ENCODE measurements at places on chromosomes 12 and 14.

DNA sequence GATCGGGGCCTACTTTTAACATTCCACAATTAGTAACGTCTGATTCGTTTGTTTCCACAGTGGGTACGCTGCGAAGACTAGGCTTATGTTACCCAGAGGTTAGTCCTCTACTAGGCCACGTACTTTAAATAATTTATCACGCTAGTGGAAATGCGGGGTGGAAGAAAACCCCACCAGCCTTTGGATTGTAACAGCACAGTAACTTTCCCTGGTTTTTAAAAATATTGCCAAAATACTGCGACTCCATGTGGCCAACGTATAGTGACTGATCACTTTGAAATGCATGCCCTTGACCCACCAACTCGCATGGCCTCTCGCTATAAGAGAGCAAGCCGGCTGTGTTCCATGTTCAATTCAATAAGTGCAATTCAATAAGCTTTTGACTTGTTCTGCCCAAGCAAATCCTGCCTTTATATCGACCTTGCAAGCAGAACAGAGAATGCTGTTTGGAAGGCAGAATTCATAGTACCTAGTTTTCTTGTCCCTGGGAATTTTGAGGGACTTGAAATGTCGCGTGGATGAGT is 882 bp upstream of the GTF2A1 start:
- no peak for DNase-seq

DNA sequence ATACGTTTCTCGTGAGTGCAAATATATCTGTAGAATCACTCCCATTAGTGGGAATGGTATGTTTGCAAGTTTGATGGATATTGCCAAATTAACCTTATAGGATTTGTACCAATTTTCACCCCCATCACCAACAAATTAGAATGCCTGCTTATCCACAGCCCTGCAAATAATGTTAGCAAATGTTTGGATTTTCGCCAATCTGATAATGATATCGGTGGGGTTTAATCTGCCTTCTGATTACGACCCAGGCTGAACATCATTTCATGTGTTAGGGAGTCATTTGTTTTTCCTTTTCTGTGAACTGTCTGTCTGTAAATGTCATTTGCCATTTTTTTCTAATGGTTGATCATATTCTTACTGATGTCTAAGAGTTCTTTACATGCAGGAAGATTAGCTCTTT is 4.1 kb upstream of the DAZAP2 start:
- no peak for DNase-seq

DNA sequence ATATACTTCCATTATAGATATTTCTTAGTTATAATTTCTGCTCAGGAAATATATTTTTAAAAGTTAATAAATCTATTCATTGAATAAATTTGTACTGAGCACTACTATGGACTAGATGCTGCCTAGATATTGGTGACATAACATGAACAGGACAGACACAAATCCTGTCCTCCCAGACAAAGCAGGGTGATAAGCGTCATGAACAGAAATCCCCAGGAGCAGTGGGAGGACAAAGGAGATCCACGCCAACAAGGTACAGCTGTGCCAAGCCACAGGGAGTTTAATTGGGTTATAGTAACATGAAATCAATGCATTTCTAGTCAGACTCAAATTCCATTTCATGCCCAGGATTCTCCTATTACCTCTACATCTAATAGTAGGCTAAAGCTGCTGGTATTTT is 171.8 kb upstream of the CPNE8 start:
- DNase-seq = no peak

DNA sequence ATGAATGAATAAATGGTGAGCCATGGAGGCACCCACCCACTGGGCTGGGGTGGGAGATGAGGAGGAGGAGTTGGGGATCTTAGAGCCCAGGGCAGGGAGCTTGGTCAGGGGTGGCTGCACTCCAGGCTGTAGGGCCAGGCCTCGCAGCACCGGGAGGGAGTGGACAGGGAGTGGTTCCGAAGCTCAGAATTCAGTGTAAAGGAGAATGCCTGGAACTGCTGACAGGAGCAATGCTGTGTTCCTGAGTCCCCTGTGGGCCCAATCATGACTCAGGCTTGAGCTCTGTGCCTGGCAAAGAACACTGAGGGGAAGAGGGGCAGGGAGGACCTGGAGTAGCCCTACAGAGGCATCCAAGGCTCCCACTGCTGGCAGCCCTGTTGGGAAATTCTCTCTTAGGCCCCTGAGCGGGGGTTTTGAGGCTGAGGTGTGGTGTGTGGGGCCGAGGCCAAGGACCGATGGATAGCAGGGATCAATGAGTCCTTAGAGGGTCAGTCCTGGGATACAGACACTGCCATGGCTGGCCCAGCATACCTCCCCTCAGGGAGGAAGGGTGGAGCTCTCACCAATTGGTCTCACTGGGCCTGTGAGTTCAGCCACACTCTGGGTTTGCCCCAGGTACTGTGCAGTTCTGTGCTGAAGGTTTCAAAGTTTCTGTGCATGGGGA is 9.5 kb upstream of the RABGGTA start:
- peak; percentile 54 for DNase-seq

GRCh38 chr12:21695986-21696385 is 38.3 kb upstream of the LDHB start:
- DNase-seq = no peak

DNA sequence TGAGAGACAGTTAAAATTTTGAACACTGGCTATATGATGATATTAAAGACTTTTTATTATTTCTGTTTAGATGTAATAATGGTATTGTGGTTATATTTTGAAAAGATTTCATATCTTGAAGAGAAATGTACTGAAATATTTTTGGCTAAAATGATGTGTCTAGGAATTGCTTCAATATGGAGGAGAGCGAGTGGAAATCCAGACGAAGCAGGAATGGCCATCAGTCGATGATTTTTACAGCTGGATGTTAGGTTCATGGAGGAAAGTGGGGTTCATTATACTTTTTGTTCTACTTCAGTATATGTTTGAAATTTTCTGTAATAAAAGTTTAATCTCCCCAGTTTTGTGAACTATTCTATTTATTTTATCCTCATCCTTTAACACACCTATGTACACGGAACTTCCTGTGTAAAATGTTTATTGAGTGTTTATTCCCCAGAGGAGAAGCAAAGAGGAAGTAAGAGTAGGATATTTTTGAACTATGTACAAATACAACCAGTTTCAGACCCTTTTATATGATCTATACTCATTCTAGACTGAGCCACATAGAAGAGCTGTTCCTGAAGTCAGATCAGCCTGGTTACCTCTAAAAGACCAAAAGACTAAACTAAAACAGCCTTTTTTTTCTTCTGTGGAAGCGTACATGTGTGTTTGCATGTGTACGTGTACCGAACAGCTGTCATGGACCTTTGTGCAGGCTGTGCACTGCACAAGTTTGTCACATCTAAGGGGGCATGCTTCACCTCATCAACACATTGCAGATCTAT is 211.0 kb upstream of the NUDT4 start:
- no peak for DNase-seq

DNA sequence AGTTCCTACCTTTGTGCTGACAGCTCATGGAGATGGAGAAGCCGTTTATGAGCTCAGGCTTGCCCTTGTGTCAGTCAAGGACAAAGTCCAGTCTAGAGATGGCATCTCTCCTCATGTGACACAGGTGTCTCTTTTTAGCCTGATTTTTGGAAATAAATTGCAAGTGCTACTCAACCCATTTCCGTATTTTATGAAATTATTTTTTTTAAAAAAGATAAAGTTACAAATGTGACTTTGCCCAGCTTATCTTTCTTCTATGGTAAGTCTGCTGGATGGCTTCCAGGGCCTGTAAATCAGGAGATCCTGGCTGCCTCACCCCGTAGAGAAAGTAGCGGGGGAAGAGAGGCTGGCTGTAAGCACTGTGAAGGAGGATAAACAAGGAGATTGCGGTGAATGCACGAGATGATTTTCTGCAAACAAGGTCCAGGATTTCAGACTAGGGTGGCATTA is 169.7 kb downstream of the MYRFL start:
- no peak for DNase-seq

GRCh38 chr14:92726135-92726932 is 22.1 kb downstream of the LGMN start:
- peak; percentile 95 for DNase-seq

- DNase-seq = no peak
Measured at GRCh38 chr12:94193168-94193567, 44.8 kb downstream of the PLXNC1 start.

DNA sequence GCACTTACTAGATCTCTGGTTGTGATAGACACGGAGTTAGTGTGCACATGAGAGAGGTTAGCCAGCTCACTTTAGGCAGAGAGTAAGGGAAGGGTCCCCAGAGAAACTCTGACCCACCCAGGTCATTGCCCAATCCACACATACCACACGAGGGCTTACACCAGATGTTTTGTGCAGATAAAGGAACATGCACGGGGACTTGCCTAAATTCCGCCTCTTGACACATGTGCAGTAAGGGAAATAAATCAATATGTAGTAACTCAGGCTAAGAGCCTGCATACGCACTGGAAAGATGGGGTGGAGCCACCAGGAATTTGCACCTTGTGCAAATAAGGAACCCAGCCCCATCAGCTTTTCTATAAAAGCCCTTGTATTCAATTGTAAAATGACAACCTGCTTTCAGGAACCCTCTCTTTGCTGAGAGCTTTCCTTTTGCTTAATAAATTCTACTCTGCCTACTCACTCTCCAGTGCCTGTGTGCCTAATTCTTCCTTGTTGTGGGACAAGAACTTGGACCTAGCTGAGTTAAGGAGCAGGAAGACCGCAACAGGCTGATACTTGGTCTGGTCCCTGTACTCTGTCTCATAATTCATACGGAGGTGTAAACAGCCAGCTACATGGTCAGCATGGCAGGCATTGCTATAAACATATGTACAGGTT is 120.2 kb downstream of the EMP1 start:
- DNase-seq = no peak

DNA sequence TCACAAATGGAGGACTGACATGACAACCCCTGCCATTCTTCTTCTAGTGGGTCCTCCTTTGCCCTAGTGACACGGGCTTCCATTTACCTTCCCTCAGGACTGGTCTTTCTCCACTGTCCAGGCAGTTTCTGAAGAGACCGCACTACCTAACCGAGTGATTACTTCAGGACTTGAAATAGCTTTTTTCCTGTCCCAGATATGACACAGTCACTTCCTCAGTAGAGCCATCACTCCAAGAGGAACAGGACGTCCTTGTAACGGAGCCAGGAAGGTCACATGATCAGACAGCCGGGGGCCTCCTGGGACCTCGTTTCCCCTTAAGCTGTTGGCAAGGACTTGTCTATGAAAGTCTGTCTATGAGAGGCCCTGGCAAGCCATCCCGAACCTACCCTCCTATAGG is 62.3 kb downstream of the FOS start:
- DNase-seq = no peak

Measured in epithelial cell of esophagus (primary cell).